ENCODE measurements at places on chromosomes 5 and 9.
A peak's percentile ranks its signal among the peaks of the same experiment; 100 is the strongest.

DNA sequence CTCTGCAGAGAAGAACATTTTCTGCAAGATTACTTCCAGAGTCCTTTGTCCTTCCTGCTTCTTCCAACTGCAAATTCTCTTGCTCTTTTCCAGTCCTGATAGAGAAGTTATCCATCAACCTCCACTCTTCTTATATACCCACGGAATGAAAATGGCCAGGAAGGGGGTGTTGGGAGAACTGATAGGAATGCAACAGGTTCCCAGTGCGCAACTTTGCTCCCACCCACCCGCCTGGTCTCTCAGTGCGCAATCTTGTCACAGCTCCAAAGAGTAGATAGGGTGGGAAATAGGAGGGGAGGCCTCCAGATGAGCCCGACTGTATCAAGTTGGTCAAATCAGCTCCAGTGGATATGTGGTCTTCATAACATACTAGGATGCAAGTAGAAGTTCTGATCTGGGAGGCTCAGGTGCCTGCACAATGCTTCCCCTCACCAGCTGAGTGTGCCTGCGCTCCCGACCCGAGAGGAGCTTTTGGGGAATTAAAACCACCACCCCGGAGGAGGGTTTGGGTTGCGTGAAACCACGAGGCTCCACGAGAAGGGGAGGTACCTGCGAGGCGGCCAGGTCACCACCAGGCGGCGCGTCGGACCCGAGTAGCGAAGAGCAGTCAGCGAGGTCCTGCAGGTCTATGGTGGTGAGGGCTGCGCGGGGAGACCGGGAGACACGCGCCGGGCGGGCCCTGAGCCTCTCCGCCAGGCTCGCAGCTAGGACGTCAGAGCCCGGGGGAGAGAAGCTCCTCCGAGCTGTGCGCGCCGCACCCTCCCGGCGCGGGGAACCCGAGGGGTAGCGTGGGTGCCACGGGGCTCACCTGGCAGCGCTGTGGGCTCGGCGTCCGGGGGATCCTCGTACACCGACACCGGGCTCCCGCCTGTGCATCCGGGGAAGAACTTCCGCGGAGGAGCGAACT is 835 bp downstream of the MCIDAS start:
- peak; percentile 26 for DNase-seq

GRCh38 chr9:70411121-70411929 is 3.1 kb downstream of the KLF9 start:
- no peak for DNase-seq

- DNase-seq: no peak
These were observed 112.0 kb upstream of the SPOCK1 start for GRCh38 chr5:137611011-137611580.

DNA sequence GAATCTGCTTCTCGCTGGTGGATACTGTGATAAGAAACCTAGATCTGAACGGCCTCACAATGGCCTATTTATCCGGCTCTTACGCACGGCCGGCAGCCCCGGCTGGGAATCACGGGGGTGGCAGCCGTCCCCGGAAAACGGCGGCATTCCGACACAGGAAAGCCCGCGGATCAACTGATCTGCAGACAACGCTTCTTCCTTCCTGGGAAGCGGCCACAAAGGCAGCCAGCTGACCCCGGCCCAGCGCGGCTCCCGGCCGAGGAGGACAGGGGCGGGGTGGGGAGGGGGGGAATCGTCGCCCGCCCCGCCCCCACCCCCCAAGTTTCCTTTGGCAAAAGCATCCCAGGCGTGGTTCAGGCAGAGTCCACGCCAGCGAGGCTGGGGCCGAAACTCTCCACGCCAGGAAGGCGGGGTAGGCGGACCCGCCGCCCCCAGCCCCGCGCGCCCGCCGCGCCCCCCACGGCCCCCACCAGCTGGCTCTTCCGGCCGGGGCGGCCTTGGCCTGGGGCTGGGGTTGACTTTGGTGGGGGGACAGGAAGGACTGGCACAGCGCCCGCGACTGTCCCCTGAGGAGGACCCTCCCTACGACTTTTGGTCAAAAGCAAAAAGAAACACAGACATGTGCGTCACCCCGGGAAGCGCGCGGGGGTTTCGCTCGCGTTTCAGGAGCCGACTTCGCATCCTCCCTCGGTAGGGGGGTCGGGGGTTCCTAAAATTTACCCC is 247.7 kb upstream of the ANKRD55 start:
- DNase-seq: no peak

DNA sequence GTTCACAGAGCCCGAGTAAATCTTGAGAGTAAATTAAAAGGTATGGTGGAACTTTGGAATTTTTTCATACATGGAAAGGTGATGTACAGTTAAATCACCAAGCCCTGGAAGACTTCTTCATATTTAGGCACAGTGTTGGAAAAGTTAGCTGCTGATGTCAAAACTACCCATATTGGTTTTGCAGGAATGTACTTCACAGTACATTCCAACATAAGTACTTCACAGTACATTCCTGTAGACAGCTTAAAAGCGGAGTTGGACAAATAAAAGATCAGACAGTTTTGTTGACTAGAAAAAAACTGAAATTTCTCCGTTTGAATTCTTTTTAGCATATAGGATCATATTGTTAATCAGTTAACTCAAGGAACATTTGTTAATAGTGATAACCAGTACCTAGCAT is 1.8 kb downstream of the RANBP17 start:
- DNase-seq: no peak

DNA sequence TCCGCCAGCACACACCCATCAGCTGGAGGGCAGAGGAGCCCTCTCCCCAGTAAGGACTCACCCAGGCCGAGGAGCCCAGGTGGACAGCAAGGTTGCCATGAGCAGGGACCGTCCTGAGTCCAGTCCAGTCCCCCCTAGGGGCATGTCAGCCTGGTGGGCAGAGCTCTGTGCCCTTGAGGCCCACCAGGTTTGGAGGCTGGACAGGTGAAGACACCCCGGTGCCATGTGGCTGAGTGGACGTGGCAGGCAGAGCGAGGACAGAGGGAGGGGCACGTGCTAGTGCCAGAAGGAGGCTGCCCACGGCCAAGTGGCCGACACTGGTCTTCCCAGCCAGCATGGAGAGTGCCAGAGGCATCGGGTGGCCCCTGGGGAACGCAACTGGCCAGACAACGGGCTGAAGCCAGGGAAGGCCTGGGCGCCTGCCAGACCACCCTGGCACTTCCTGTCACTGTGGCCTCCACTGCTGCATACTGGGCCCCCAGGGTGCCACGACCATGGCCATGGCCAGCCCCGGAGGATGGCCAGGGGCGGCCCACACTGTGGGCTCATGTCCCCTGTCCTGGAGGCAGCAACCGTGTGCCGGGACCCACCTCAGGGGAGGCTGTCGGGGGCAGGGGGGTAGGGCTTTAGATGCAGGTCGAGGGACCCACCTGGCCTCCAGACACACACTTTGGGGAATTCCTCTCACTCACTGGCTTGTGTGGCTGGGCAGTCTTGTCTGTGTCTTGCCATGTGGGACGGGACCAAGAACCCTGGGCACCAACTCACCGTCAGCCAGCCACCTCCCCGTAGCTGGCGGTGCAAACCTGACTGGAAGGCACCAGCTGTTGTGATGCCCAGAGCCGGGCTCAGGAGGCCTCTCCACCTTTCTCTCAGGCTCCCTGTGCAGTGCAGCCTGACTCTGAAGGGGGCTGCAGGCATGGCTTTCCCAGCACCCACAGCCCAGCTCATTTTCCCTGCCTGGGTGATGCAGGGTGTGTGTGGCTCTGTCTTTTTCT is 42.3 kb upstream of the LPCAT1 start:
- no peak for DNase-seq

- DNase-seq: no peak
These were observed 172.7 kb upstream of the MAST4 start for GRCh38 chr5:66423484-66423883.

- no peak for DNase-seq
These were observed 1.4 kb upstream of the THG1L start for GRCh38 chr5:157729858-157730257.

DNA sequence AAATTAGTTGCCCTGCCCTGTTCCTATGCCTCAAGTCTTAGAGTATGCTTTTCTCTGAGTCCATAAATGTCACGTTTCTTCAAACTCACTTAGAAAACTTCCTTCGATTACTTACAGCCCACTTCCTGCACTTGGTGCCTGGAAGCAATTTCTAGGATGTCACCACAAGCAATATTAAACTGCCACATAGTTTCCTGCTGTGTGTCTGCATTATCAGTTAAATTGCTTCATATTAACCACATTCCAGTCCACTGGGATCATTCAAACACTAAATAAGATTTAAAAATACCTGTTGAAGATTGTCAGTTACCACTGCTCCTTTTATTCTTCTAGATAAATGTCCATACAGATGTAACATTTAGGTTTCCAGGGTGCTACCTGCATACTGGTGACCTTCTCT is 4.1 kb downstream of the DENND1A start:
- no peak for DNase-seq

GRCh38 chr5:118984602-118985001 is 3.7 kb downstream of the DTWD2 start:
- DNase-seq: no peak

DNA sequence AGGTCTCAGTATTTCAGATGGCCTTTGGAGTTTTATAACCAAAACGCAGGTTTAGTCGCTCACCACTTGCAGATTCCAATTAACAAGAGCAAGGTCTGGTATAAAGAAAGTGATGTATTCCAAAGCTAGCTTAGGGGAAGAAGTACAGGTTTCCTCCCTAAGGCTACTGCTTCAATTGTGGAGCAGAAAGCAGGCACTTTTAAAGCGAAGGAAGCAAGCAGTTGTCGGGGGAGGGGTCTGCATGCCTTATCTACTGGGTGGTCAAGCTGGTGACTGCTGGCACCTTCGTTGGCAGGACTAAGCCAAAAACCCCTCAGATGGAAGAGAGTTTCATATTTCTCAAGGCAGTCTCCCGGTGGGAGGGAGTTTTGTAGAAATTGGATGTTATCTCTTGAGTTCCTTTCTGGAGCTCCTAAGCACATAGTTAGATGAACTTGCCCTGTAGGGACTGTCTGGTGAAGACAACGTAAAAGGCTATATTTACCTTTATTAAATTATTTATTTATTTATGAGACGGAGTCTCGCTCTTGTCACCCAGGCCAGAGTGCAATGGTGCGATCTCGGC is 1.6 kb upstream of the TMEM245 start:
- no peak for DNase-seq

GRCh38 chr9:91275655-91276054 is 86.1 kb downstream of the AUH start:
- DNase-seq: no peak

DNA sequence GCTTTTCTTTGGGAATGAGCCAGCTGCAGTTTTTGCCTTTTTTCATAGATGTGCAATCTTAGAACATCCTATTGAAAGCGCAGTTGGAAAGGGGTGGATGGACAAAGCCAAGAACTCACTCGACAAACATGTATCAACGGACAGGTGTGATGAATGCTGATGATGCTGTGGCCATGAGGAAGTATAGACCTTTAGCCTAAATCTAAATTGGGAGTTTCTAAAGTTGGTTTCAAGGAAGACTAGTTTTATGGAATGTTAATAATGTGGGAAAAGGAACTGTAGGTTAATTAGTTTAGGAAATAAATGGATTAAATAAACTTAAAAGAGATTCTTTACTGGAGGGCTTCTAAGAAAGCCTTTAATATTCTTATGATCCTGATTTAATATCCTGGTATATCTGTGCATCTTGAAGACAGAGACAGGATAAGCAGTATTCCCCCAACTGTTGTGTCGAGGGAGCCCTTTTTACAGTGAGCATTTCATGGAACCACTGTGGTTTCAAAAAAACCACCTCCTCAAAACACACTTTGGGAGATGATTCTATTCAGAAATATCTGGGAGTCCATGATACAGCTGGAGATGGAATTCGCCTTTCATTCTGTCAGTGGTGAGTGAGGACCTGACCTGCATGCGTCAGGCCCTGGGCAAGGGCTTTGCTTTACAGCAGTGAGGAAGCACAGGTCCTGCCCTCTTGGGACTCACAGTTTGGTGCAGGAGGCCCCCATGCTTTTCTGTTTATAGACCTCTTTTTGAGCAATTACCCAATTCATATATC is 82.6 kb downstream of the AOPEP start:
- DNase-seq: no peak

- no peak for DNase-seq
These were observed 179.8 kb downstream of the DOCK8 start for GRCh38 chr9:394347-395052.

GRCh38 chr9:95003689-95004410 is 277.4 kb downstream of the AOPEP start:
- DNase-seq: peak; percentile 65

DNA sequence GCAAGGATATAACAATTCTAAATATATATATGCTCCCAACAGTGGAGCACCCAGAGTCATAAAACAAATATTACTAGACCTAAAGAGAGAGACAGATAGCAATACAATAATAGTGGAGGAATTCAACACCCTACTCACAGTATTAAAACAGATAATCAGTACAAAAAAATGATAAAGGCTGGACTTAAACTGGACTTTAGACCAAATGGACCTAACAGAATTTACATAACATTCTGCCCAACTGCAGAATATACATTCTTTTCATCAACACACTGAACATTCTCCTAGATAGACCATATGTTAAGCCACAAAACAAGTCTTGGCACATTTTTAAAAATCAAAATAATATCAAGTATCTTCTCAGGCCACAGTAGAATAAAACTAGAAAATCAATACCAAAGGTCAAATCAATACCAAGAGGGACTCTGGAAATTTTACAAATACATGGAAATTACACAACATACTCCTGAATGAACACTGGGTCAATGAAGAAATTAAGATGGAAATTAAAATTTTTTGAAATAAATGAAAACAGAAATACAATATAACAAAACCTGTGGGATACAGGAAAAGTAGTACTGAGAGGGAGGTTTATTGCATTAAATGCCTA is 100.8 kb downstream of the FBXL17 start:
- DNase-seq: no peak

DNA sequence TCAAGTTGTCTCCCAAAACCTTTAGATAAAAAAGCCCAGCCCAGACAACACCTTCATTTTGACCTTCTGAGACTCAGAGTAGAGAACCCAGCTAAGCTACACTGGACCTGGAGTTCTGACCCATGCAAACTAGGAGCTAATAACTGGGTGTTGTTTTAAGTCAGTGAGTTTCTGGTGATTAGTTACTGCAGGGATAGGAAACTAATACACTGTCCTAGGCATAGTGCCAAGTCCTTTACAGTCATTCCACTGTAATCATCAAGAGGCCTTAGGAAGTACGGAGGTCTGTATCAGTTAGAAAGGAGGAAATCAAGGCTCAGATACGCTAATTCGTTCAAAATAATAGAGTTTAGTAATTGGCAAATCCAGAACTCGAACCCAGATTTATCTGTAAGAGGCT is 197.9 kb downstream of the KCTD16 start:
- DNase-seq: peak; percentile 23

GRCh38 chr9:132749306-132749705 is 79.0 kb downstream of the GTF3C4 start:
- no peak for DNase-seq

DNA sequence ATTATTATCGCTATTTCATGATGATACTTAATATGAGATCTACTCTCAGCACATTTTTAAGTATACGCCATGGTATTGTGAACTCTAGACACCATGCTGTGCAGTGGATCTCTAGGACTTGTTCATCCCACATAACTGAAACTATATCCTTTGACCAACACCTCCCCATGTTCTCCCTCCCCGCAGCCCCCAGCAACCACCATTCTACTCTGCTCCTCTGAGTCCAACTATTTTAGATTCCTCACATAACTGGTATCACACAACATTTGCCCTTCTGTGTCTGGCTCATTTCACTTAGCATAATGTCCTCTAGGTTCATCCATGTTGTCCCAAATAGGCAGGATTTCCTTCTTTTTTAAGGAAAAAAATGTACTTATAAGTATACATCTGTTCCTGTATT is 6.6 kb upstream of the TBC1D2 start:
- no peak for DNase-seq

Measured in NCI-H510A treated with DMSO at 0.1 percent for 48 hours (cell line).